SJCRH30 (cell line): ENCODE measurements at places on chromosomes 11 and 22. TPM values are rescaled to one million over a fixed set of nuclear protein-coding genes. Genes with fewer than 3 reads are reported as not detected.

GRCh38 chr11:70536051-70536877 is 137.9 kb downstream of the CTTN start:
- H3K4me3 ChIP-seq, result no peak overlapping the region
- H3K27ac ChIP-seq, result no peak overlapping the region
- no peaks in the 10 kb centered on the region for H3K27me3 ChIP-seq
- H3K4me1 ChIP-seq, result peaks cover 18% of the 10 kb centered on the region

TMPRSS13 gene
- not detected in 2 replicates for total RNA-seq

- H3K36me3 ChIP-seq, result no peaks in the 10 kb centered on the region
- DNase-seq, result no peak
- no peak overlapping the region for H3K27ac ChIP-seq
- peaks cover 8% of the 10 kb centered on the region for H3K4me1 ChIP-seq
Measured at GRCh38 chr22:49926916-49927315, 8.5 kb downstream of the CRELD2 start.

DNA sequence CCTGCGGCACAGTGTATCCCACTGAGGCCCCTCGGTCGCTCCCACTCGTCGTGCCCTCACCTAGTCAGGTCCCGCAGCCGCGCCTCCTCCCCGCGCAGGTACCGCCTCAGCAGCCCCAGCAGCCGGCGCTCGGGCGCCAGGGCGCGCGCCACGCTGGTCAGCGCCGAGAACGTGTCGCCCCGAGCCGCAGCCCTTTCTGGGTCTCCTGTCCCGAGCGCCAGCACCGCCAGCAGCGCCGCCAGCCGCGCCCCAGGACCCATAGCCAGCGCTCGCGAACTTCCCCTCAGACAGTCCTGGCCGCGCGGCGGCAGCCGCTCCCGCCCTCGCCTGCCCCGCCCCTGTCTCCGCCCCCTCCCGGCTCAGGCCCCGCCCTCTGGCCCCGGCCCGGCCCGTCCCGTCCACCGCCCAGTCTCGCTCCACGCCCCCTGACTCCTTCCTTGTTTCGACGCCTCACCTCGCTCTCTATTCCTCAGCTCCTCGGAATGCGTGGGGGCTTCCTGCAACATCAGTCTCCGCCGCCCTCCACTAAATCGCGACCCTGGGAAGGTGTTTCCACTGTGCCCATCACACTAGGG is at the start of gene P4HA3:
TSS of gene P4HA3 (minus strand) at position 289 of the 575 bp plus-strand sequence. CDS start at position 260, 29 bp downstream.
- H3K27ac ChIP-seq, result no peak within 1 kb of the TSS
- H3K36me3 ChIP-seq, result no peaks in the 10 kb centered on the region
- DNase-seq, result no peak
- no peaks in the 10 kb centered on the region for H3K27me3 ChIP-seq
- H3K4me3 ChIP-seq, result no peak within 1 kb of the TSS

GRCh38 chr11:73510877-73511276 is 87.0 kb downstream of the FAM168A start:
- no peaks in the 10 kb centered on the region for H3K4me1 ChIP-seq
- H3K27ac ChIP-seq, result no peak overlapping the region
- H3K36me3 ChIP-seq, result no peaks in the 10 kb centered on the region; the same call in 1 of the 2 replicates
- no peaks in the 10 kb centered on the region for H3K27me3 ChIP-seq
- DNase-seq, result no peak
- H3K4me3 ChIP-seq, result no peak overlapping the region

FREY1 gene
- 1.8 and 2.1 TPM in 2 replicates for total RNA-seq

- H3K36me3 ChIP-seq, result no peaks in the 10 kb centered on the region
- no peak overlapping the region for H3K4me3 ChIP-seq
- DNase-seq, result no peak
- no peaks in the 10 kb centered on the region for H3K27me3 ChIP-seq
- no peaks in the 10 kb centered on the region for H3K4me1 ChIP-seq
Measured at GRCh38 chr11:31955838-31956237, 135.0 kb upstream of the RCN1 start.

ARHGAP8 gene
- total RNA-seq, result 19.4 and 32.4 TPM in 2 replicates

- H3K27ac ChIP-seq, result no peak overlapping the region
- DNase-seq, result no peak
- no peaks in the 10 kb centered on the region for H3K36me3 ChIP-seq
Measured at GRCh38 chr11:133082453-133082781, 449.9 kb downstream of the OPCML start.

OR10D3 gene
- total RNA-seq, result not detected in 2 replicates

DNA sequence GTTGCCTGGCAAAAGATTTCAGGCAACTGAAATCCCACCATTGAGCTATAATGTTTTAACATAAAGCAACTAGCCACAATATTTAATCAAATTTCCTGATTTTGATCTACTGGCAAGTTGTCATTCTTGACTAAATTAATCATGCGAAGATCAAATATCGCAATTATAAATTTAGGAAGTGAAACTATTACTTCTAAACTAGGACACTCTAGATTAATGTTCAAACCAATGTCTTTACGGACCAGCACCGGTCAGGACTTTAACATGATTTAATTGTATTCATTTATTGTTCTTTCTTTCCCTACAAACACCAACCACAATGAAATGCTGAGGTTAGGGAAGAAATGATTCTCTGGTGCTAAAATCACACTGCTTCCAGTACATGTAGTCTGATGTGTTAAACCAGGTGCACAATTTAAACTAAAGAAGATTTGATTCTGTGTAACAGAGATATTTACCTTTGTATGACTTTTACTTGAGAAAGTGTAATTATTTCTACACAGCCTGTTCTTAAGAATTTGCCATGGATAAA is 14.9 kb downstream of the GAS2 start:
- no peaks in the 10 kb centered on the region for H3K36me3 ChIP-seq
- no peak for DNase-seq
- H3K4me3 ChIP-seq, result no peak overlapping the region
- H3K27me3 ChIP-seq, result no peaks in the 10 kb centered on the region

DNA sequence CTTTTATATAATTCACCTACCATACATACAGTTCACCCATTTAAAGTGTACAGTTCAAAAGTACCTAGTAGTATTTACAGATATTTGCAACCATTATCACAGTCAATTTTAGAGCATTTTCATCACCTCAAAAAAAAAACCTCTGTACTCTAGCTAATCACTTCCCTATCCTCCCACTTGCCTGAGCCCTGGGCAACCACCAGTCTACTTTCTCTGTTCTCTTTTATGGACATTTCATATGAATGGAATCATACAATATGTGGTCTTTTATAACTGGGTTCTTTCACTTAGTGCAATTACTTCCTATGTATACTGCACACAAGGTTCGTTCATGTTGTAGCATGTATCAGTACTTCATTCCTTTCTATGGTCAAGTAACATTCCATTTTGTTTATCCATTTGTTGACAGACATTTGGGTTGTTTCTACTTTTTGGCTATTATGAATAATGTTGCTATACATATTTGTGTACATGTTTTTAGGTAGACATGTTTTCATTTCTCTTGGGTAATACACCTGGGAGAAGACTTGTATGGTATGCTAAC is 17.8 kb upstream of the NEU3 start:
- H3K36me3 ChIP-seq, result peaks cover 49% of the 10 kb centered on the region
- no peak overlapping the region for H3K4me3 ChIP-seq
- no peaks in the 10 kb centered on the region for H3K27me3 ChIP-seq

GRCh38 chr22:44172370-44173108 is 8.2 kb upstream of the PARVG start:
- H3K4me1 ChIP-seq, result no peaks in the 10 kb centered on the region
- H3K4me3 ChIP-seq, result no peak overlapping the region
- DNase-seq, result peak; percentile 3
- H3K27me3 ChIP-seq, result no peaks in the 10 kb centered on the region
- no peaks in the 10 kb centered on the region for H3K36me3 ChIP-seq

VSIG2 gene
- total RNA-seq, result not detected in 2 replicates

SLC7A4 gene
- total RNA-seq, result not detected in 2 replicates

GRCh38 chr11:112613051-112613972 is 347.9 kb upstream of the NCAM1 start:
- no peaks in the 10 kb centered on the region for H3K36me3 ChIP-seq
- H3K4me3 ChIP-seq, result no peak overlapping the region
- no peaks in the 10 kb centered on the region for H3K27me3 ChIP-seq
- peak overlapping the region; percentile 68 for H3K27ac ChIP-seq

- no peak overlapping the region for H3K27ac ChIP-seq
- no peaks in the 10 kb centered on the region for H3K36me3 ChIP-seq
- H3K27me3 ChIP-seq, result no peaks in the 10 kb centered on the region
- H3K4me1 ChIP-seq, result peaks cover 3% of the 10 kb centered on the region; the same call in 1 of the 2 replicates
Measured at GRCh38 chr11:111596319-111596718, 5.9 kb upstream of the SIK2 start.

- no peak overlapping the region for H3K4me3 ChIP-seq
- H3K27ac ChIP-seq, result no peak overlapping the region
- peaks cover 24% of the 10 kb centered on the region for H3K36me3 ChIP-seq
Measured at GRCh38 chr22:43171607-43172006, 15.3 kb downstream of the TTLL12 start.
